ENCODE measurements at places on chromosomes 12 and 14. TPM values are rescaled to one million over a fixed set of nuclear protein-coding genes. Genes with fewer than 3 reads are reported as not detected.

The STYK1 gene
- 4.4 TPM for total RNA-seq

DNA sequence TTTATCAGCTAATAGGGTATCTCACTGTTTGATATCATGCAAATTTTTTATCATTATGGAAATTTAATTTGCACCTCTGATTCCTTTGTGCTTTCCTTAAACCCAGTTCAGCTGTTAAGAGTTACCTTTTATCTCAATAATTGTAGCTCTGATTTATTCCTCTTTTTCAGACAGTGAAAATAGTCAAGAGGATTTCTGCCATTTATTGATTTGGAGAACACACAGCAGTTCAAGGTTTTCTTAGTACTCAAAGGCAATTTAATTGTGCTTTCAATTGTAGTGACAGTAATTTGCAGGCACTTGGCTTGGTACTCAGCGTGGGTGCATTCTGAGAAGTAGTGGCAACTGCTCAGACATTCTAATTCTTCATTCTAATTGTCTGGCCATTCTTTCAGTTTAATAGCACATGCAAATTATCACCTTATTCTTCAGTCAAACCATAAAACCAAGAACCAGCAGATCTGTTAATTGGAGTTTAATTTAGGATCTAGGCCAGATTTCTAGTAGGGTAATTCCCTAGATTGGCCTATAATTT lies 709.3 kb downstream of the RPS29 start:
- DNase-seq, result no peak

- DNase-seq, result no peak
Observed at GRCh38 chr12:10111451-10111850, 12.7 kb upstream of the CLEC1A start.

The FGD4 gene
- total RNA-seq, result 7.7 TPM

- no peak for DNase-seq
Observed at GRCh38 chr12:80676856-80677255, 30.6 kb upstream of the MYF6 start.

The SERPINA10 gene
- total RNA-seq, result not detected

- DNase-seq, result no peak
Observed at GRCh38 chr14:62645649-62646048, 399.6 kb downstream of the KCNH5 start.

- DNase-seq, result no peak
Observed at GRCh38 chr12:8615206-8615605, 2.5 kb upstream of the AICDA start.

The KLHDC1 gene
- total RNA-seq, result 0.98 TPM

DNA sequence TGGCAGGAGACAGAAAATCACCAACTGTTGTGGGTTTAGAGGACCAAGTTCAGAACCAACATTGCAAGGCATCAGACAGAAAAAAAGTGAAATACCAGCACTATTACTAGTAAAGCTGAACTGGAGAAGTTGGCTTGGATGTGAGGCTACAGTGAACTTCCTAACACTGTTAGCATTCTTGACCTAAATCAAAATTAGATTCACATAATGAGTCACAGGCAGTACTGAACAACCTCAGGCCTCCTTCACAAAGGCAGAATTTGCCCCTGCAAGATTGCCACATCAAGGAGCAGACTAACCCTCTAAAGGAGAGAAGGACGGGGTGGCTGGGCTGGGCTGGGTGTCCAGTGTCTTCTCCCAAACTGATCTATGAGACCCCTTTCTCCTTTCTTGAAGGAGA lies 539.7 kb downstream of the SNAPC1 start:
- no peak for DNase-seq

The CLEC9A gene
- not detected for total RNA-seq

The CDK2 gene
- 90.9 TPM for total RNA-seq

GRCh38 chr12:95173392-95174251 lies 43.6 kb downstream of the FGD6 start:
- DNase-seq, result no peak

The GPR162 gene
- 2.3 TPM for total RNA-seq

Measured in HCT116 (cell line).